ENCODE measurements at places on chromosomes 5 and 9.
A peak's percentile ranks its signal among the peaks of the same experiment; 100 is the strongest.

- DNase-seq: no peak
These were observed 27.4 kb downstream of the BARHL1 start for GRCh38 chr9:132609829-132610228.

- DNase-seq: peak; percentile 33
These were observed 139.5 kb upstream of the DMRTA1 start for GRCh38 chr9:22307013-22307711.

GRCh38 chr5:109111680-109112079 is 298.1 kb downstream of the PJA2 start:
- DNase-seq: no peak

- no peak for DNase-seq
These were observed 12.6 kb upstream of the TNIP1 start for GRCh38 chr5:151093476-151093889.

GRCh38 chr9:135770203-135770535 is 68.2 kb downstream of the KCNT1 start:
- DNase-seq: peak; percentile 19

DNA sequence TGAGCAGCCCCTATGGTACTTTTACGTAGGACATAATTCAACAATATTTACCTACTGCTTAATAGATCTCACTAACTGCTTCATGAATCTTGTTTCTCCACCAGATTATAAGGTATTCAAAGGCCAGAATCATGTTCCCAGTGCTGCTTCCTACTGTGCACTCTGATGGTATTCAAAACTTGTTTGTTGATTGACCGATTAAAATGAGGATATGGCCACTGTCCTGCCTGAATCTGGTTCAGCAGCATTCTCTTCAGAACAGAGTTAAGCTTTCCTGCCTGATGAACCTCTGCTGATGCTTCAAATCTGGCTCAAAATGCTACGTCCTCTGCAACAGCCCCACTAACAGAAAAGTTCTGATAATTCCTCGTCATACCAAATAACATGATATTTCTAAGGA is 150.7 kb upstream of the ZNF462 start:
- DNase-seq: no peak

- no peak for DNase-seq
These were observed 121.7 kb upstream of the ZNF366 start for GRCh38 chr5:72628771-72629371.

GRCh38 chr5:19886123-19886917 is 101.7 kb downstream of the CDH18 start:
- DNase-seq: peak; percentile 79

DNA sequence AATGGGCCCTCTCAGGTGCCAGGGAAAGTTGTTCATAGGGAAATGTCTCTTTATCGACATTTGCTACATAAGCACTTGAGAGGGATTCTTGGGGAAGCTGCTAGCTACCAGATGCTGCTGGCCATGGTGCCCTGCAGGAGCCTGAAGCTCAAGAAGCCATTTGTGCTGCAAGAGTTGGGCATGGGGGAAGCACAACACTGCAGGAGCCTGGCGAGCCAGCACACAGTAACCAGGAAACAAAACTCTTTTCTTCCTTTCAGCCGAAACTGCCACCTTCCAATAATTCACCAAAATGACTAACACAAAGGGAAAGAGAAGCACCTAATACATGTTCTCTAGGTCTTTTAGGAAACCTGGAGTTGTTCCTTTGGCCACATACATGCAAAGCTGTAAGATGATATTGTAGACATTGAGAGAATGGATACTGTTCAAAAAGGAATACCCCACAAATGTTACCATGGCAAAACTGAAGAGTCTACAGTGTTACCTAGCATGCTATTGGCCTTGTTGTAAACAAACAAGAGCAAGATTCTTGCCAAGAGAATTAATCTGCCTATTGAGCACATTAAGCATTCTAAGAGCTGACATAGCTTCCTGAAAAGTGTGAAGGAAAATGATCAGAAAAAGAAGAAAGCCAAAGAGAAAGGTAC is 26.1 kb upstream of the LARP1 start:
- no peak for DNase-seq

DNA sequence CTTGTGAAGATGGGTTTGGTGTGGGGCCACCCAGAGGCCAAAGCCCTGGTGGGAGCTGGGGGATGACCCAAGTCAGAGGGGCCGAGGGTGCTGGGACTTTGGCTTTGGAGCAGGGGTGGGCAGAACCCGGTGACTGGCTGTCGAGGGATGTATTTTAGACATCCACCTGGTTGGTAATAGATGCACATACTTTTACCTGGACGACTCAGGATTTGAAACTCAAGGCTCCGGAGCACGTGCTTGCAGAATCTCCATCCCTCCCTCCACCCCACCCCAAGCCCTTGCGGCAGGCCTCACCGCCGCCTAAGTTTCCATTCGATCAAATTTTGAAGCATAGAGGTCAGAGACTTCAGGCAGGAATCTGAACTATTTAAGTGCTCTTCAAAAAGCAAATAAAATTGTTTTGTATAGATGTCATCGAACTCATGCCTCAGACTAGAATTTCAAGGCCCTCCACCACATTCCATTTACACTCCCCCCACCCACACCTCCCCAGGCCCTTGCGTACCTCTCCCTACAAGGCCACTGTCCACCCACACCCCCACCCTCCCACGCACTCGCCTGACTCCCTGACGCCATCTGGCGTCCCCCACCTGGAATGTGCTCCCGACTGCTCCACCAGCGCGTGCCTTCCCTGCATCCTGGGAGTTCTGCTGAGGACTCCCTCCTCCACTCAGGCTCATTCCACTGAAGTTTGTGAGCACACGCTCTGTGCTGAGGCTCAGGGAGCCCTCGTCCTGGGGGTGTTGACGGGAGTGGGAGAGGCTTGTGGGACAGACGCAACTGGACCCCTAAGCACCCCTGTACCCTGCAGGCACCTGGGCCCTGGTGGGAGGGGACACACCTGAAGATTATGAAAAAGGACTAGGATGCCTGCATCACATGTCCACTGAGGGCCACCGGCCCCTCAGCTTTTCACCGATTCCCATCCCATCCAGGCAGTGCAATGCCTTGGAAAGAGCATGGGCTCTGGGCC is 56.4 kb upstream of the RPL26L1 start:
- no peak for DNase-seq

DNA sequence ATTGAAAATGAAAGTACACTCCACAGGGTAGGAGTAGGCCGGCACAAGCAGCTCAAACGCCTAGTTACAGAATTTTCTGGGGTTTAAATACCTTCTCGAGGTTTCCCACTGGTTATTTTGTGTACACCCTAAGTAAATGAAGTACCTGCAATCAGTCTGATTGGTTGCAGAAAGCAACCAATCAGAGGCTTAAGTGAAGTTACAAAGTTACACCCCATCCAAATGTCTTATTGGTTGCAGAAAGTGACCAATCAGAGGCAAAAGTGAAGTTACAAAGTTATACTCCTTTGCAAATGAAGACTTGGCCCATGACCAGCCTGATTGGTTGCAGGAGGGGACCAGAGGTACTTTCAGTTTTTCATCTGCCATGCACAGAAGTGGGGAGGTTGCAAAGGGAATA is 33.2 kb upstream of the ERAP2 start:
- no peak for DNase-seq

DNA sequence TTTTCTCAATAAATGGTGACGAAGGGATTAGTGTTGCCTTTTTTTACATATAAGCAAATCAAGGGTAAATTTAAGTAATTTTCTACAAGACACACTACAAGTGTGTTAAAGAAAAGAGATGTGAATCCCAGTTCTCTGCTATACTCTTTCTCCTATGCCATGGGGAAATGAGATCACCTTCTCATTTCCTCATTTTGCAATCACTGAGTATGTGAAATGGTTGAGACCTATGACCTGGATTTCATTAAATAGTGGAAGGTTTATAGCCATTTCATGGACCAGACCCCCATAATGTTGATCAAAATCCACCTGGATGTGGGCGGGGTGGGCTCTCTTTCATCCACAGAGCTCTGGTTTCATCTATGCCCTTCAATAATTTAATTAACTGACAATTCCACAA is 66.9 kb upstream of the SLIT3 start:
- no peak for DNase-seq

- no peak for DNase-seq
These were observed 4.6 kb upstream of the CDC37L1 start for GRCh38 chr9:4674783-4675182.

GRCh38 chr9:85662573-85662972 is 79.2 kb downstream of the AGTPBP1 start:
- no peak for DNase-seq

DNA sequence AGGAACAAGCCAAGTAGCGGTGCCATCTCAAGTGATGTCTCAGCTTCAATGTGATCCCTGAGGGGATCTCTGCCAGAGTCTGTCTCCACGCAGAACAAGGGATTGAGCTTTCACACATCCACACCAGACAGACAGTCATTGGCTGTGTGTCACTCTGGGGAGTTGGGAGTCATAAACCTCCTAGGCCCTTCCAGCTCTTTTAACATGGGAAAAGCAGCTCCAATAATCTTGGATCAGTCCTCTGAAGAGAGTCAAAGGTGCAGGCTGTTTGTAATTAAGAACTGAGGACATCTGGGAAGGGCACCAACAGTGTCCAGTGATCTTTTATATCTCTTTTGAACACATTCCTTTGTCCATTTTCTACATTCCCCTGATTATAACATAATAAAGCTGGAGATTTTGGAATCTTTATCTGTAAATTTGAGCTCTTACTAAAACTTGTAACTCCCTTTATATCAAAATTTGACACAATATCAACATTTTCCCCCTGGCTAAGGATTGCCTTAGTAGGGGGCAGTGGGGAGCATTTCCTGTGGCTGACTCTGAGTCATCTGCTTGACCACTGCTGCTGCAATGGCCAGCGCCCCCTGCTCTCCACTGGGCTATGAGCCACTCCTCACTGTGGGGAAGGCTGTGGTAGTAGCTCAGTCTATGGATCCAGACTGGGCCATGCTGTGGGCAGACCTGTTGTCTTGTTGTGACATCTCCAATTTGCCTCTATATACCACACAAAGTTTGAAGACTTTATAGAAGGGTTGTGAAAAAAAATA is 284.4 kb downstream of the OSTF1 start:
- no peak for DNase-seq

DNA sequence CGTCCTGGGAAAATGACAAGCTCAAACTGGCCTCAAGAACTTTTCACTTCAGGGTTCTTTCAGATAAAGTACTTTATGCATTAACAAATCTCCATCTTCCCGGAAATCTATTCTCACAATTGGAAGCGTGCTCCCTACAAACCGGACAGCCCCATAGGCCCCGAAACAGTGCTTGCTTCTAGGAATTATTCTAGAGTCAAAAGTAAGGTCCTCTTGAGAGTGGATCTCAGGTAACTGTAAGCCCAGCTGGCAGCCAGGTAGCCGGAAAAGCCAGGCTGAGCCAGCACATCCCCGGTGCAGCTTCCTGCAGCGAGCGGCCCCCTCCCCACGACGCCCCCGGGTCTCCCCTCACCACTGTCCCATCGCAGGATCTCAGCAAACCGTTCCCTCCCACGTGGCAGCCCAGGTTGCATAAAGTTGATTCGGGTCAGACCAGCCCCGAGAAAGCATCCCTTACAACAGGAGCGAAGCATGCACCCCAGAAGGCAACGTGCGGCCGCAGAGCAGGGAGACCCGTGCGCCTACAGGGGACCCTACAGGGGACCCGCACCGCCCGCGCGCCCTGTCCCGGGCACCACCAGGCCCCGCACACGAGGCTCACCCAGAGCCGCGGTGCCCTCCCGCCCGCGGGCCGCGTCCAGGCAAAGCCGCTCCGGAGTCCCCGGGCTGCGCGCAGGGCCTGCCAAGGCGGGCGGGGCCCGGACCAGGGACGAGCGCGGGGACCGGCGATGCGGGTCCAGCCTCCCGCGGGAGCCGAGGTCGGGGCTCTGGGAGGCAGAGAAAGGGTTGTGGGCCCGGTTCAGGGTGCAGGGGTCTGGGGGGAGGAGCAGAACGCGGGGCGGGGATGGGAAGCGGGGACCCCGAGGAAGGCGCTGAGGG is 920 bp downstream of the LPCAT1 start:
- DNase-seq: no peak

GRCh38 chr9:130172858-130173665 is 858 bp downstream of the NCS1 start:
- no peak for DNase-seq

DNA sequence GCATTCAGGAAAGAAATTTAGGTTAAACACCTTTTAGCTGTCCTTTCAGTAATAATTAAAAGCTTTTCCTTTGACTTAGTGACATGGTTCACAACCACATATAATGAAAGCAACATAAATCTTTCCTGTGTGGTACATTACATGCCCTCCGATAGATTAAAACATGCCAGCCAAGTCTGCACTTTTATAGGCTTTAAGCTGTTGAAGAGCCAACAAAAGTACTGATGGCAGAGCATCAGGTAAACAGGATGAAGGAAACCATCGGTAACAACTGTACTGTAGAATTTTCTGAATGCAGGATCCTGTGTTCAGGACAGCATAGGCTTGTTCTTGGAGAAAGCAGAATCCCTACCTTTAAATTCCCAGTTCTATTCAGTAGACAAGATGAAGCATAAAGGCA is 226.6 kb downstream of the MLLT3 start:
- no peak for DNase-seq

- DNase-seq: no peak
These were observed 801.5 kb upstream of the DMAC1 start for GRCh38 chr9:8600914-8601680.

DNA sequence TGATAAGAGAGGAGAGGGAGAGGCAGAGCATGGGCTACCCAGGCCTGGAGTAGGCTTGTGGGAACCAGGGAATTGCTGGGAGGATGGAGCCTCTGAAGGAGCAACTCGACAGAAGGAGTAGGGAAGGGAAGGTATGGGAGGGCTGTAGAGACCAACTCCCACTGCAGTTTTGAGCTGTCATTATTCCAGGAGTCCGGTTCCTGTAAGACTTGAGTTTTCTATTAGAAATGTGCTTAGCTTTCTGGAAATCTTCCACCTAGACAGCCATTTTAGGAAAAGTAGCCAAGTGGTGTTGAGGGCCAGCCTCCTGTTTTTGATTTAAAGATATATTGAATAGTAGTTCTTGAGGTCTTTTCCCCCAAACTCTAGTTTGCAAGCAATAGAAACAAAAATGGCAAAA is 323.5 kb downstream of the LRRC70 start:
- DNase-seq: no peak

- peak; percentile 64 for DNase-seq
These were observed 9.3 kb upstream of the ZDHHC12 start for GRCh38 chr9:128733256-128733655.

DNA sequence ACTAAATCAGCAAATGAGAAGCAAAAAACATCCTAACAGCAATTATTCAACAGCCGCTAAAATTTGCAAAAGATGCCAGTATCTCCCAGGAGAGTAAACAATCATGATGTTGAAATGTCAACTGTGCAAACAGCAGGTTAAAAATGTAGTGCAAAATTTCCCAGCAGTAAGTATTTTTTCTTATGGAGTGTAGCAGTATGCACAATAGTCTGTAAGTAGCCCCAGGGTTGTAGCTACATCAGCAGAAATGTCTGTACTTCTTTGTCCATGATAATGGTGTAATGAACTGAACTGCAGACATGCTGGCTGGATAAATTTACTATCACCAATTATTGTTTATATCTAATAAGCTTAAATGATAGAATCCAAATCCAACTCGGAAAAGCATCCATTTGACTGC is 31.4 kb downstream of the GRIN3A start:
- no peak for DNase-seq

DNA sequence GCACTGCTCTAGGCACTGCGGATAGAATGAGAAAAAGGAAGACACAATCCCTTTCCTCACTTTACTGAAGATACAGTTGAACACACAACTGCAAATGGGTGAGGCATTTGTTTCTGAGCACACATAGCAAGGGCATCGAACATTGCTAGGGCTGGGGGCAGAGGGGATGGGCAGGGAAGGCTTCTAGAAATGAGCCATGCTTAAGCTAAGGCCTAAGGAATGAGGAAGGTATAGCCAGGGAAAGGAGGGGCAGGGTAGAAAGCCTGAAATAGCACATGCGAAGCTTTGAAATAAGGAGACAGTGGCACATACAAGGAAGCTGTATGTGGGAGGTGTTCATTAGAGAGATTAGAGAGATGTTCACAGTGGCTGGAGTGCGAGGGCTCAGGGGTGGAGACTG is 92.7 kb downstream of the KIF4B start:
- no peak for DNase-seq

Measured in DMS153 (cell line).